Thoracic aorta (tissue), 2 donors: ENCODE measurements at places on chromosomes 11 and 22. TPM values are rescaled to one million over a fixed set of nuclear protein-coding genes. Genes with fewer than 3 reads are reported as not detected.

Gene OR51B5
- total RNA-seq: 0.49 TPM

Gene OR52N4
- total RNA-seq: not detected

Gene HYOU1
- total RNA-seq: 94.1 TPM

Gene P2RX3
- not detected for total RNA-seq

Gene TNNT3
- 9.7 TPM for total RNA-seq

Gene LMNTD2
- total RNA-seq: 1.1 TPM

Gene SPDYC
- not detected for total RNA-seq

Gene TEAD1
- 57.3 TPM for total RNA-seq

Gene CTSC
- 49.0 TPM for total RNA-seq

Gene ARL2
- total RNA-seq: 85.5 TPM

Gene PPFIA1
- 47.8 TPM for total RNA-seq

Gene SCUBE2
- total RNA-seq: 3.9 TPM

Gene HBG2
- total RNA-seq: not detected

Gene MPEG1
- 32.1 TPM for total RNA-seq

Gene OR51I1
- not detected for total RNA-seq

Gene CRACR2B
- 11.6 TPM for total RNA-seq

Gene ALX4
- total RNA-seq: not detected

Gene TMEM121B
- total RNA-seq: 2.0 TPM

Gene RFPL1
- total RNA-seq: not detected

Gene P2RY6
- 7.7 TPM for total RNA-seq

Gene DESI1
- total RNA-seq: 21.9 TPM

Gene IFTAP
- total RNA-seq: 18.3 TPM

Gene POTEH
- not detected for total RNA-seq

Gene DGAT2
- total RNA-seq: 3.4 TPM

Gene UPK3A
- total RNA-seq: not detected

Gene SLC35C1
- 28.4 TPM for total RNA-seq

Gene DNAJB7
- total RNA-seq: not detected

Gene OR51B4
- total RNA-seq: not detected

Gene TMPRSS13
- 1.1 TPM for total RNA-seq

Gene MUC2
- not detected for total RNA-seq

Gene FERMT3
- 47.2 TPM for total RNA-seq
